Hematopoietic multipotent progenitor cell treated with erythropoietin and hydrocortisone succinate and interleukin-3 and kit ligand, for 8 days (in vitro differentiated cells): ENCODE measurements at places on chromosomes 7 and 10.

- DNase-seq, result no peak
These were observed 23.8 kb upstream of the STN1 start for GRCh38 chr10:103941801-103942200.

GRCh38 chr10:116891208-116891607, 41.9 kb downstream of the ENO4 start:
- no peak for DNase-seq

GRCh38 chr7:36276428-36277248, 113.0 kb upstream of the ANLN start:
- no peak for DNase-seq

GRCh38 chr10:51615764-51616298, 83.6 kb downstream of the CSTF2T start:
- no peak for DNase-seq

GRCh38 chr7:128903621-128904361, 6.7 kb downstream of the KCP start:
- no peak for DNase-seq

- DNase-seq, result no peak
These were observed 185.8 kb upstream of the PRSS1 start for GRCh38 chr7:142563470-142563869.

- peak; percentile 40 for DNase-seq
These were observed 3.5 kb upstream of the GNGT1 start for GRCh38 chr7:93902777-93903423.
